ENCODE measurements at places on chromosomes 13 and 19. TPM values are rescaled to one million over a fixed set of nuclear protein-coding genes. Genes with fewer than 3 reads are reported as not detected.

- peak; percentile 55 for DNase-seq
Measured at GRCh38 chr13:42041011-42041683, 7.3 kb upstream of the DGKH start.

GRCh38 chr19:32626969-32627368 is 46.0 kb downstream of the PDCD5 start:
- no peak for DNase-seq

DNA sequence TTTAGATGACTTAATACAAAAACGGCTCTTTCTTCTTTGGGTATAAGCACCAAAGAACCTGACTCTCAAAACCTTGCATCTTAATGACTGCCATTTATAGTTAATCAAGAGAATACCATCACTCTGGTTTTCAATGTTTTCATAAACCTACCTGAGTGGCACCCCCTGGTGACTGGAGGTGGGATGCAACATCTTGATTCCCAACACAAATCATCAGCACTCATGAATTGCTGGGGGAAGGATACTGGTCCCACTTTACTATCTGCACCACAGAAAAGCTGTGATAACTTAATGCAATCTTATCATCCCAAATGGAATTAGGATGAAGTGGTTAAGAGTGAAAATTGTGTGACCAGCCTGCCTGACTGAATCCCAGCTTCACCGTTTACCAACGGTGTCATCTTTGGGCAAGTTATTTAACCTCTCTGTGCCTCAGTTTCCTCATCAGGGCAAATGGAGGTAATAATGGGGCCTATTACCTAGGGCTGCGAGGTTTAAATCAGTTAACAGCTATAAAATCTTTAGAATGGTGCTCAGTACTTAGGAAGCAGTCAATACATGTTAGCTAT is 366.4 kb downstream of the KLF12 start:
- peak; percentile 29 for DNase-seq

GRCh38 chr13:45280751-45281634 is 60.0 kb downstream of the TPT1 start:
- DNase-seq, result peak; percentile 71

The NLRP5 gene
- total RNA-seq, result not detected

The ZNF667 gene
- 10.8 TPM for total RNA-seq

The C5AR2 gene
- total RNA-seq, result 0.14 TPM

The LCP1 gene
- total RNA-seq, result 3.7 TPM

Measured in WTC11 (cell line).